Activated CD8-positive, alpha-beta memory T cell treated with anti-CD3 and anti-CD28 coated beads, Interleukin-2, amount 10 ng/mL, durations not matched to agents 7 days and 5 days (primary cell): ENCODE measurements at places on chromosomes 7 and 10. TPM values are rescaled to one million over a fixed set of nuclear protein-coding genes. Genes with fewer than 3 reads are reported as not detected.
A peak's percentile ranks its signal among the peaks of the same experiment; 100 is the strongest.

GRCh38 chr10:63413429-63413828, 52.3 kb downstream of the JMJD1C start:
- DNase-seq, result no peak
- no peaks in the 10 kb centered on the region for H3K27me3 ChIP-seq
- H3K4me3 ChIP-seq, result no peak overlapping the region
- no peak overlapping the region for H3K27ac ChIP-seq
- H3K36me3 ChIP-seq, result peaks cover 3% of the 10 kb centered on the region

- H3K27me3 ChIP-seq, result no peaks in the 10 kb centered on the region
- H3K27ac ChIP-seq, result peak overlapping the region; percentile 75
- H3K4me1 ChIP-seq, result peaks cover 76% of the 10 kb centered on the region
- DNase-seq, result no peak
These were observed 41.2 kb downstream of the STK17A start for GRCh38 chr7:43624156-43624555.

LBX1 gene
- total RNA-seq, result not detected

DNA sequence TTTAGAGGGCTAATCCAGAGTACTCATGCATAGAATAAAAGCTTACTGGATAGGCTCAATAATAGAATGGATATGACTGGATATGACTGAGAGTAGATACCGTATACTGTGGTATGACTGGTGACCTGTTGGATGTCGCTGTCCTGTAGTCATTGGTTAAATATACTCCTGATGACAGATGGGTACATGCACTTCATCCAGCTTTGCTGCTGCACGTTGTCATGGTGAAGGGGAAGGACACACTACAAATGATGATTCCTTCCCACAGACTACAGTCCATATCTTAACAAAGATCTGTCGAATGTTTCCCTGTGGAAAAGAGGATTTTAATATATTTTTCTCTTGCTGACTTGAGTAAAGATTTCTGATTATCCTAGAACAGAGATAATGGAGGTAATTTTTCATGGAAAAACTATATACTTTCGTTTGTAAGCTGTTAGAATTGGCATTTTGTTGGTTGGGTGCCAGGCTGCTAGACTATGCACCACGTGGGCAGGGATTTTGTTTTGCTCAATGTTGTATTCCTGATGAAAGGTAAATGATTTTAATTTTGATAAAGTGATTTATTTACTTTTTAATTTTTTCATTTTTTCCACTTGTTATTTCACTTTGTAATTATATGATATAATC, 97.3 kb downstream of the PPP1R9A start:
- no peaks in the 10 kb centered on the region for H3K4me1 ChIP-seq
- no peak for DNase-seq
- H3K4me3 ChIP-seq, result no peak overlapping the region
- no peak overlapping the region for H3K27ac ChIP-seq
- no peaks in the 10 kb centered on the region for H3K36me3 ChIP-seq

OR13A1 gene
- total RNA-seq, result not detected

TFEC gene
- total RNA-seq, result 1.2 TPM

TEX36 gene
- total RNA-seq, result not detected

NPY4R gene
- not detected for total RNA-seq

ASNS gene
- total RNA-seq, result 60.1 TPM

- peaks cover 24% of the 10 kb centered on the region for H3K27me3 ChIP-seq
- DNase-seq, result no peak
- H3K36me3 ChIP-seq, result no peaks in the 10 kb centered on the region
- H3K4me1 ChIP-seq, result no peaks in the 10 kb centered on the region
- no peak overlapping the region for H3K27ac ChIP-seq
- H3K4me3 ChIP-seq, result no peak overlapping the region
These were observed 16.6 kb upstream of the WNT8B start for GRCh38 chr10:100446130-100446761.

HPSE2 gene
- not detected for total RNA-seq

ENO4 gene
- not detected for total RNA-seq

HOXA9 gene
- not detected for total RNA-seq

DNA sequence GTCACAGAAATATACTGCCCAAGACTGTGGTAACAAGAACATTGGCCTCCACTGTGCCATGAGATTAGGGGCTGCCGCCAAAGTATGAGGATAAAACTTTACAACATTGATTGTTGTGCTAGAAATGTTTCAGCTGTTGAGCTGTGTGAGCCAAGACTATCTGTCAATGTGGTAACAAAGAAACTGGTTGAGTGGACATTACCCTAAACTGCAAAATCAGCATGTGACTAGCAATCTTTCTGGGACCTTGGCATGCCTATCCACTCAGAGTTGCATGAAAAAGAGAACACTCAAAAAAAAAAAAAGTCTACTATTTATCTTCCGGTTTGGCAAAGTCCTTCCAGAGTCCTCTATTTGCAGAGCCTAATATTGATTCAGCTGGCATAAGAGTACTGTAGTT, 605.6 kb upstream of the CNTNAP2 start:
- no peaks in the 10 kb centered on the region for H3K27me3 ChIP-seq
- no peak for DNase-seq
- H3K4me1 ChIP-seq, result no peaks in the 10 kb centered on the region
- H3K27ac ChIP-seq, result no peak overlapping the region
- no peaks in the 10 kb centered on the region for H3K36me3 ChIP-seq

NUPR2 gene
- total RNA-seq, result not detected

- H3K27me3 ChIP-seq, result no peaks in the 10 kb centered on the region
- H3K4me1 ChIP-seq, result no peaks in the 10 kb centered on the region
- no peak overlapping the region for H3K27ac ChIP-seq
These were observed 799 bp downstream of the KCNK18 start for GRCh38 chr10:117198088-117198487.

CCDC172 gene
- not detected for total RNA-seq

- DNase-seq, result no peak
- peaks cover 7% of the 10 kb centered on the region for H3K4me1 ChIP-seq
- no peak overlapping the region for H3K27ac ChIP-seq
- H3K36me3 ChIP-seq, result no peaks in the 10 kb centered on the region
These were observed 176.8 kb upstream of the RHOBTB1 start for GRCh38 chr10:61120805-61121204.

CAV1 gene
- 0.87 TPM for total RNA-seq

DNA sequence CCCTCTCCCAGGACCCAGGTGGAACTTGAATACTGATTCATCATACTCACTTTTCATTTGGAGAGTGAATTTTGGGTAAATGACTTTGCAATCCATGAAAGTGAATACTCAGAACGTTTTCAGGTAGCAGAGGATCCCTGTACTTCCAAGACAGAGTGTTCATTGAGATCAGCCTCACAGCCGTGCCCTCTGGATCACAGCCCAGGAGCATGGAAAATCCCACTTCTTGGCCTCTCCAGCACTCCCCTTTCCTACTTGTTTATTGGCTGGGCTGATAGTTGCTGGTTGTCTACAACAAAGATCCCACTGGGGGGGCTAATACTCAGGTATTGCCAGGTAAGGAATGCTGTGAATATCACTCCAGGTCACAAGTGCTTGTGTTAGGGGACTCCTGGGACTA, 5.9 kb downstream of the GCK start:
- no peak for DNase-seq
- H3K4me3 ChIP-seq, result no peak overlapping the region
- no peak overlapping the region for H3K27ac ChIP-seq
- no peaks in the 10 kb centered on the region for H3K4me1 ChIP-seq
- no peaks in the 10 kb centered on the region for H3K36me3 ChIP-seq

DNA sequence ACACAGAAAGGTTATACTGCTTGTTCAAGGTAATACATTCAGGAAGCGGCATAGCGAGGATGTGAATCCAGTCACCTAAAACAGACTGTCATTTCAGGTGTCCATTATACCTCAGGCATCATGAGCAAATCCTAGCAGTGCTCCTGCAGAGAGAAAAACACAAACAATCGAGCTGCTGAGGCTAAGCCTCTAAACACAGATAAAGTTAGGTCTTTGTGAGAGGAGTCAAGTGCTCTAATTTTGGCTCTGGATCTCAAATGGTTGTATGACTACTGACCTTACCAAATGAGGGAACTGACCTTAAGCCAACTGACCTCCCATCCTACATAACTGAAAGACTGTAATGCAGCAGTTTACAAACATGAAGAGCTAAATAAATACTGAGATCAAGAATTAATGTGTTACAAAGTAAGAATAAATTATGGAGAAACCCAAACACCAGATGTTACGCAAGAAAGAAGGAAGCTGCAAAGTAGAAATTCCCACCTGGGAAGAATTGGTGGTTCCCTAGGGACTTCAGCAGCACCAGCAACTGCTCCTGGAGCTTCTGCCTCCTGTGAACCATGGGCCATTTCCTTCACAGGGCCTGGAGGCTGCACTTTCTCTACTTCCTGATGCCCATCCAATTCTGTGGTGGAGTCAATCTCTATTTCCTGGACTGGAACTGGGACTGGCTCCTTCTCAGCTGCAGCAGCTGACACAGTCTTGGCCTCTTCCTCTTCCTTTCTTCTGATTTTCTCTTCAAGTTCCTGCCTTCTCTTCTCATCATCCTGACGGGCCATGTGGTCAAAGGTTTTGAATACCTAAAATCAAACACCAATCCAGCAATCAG, 5.8 kb downstream of the NUDCD3 start:
- H3K36me3 ChIP-seq, result peaks cover 71% of the 10 kb centered on the region
- H3K27me3 ChIP-seq, result no peaks in the 10 kb centered on the region
- H3K4me3 ChIP-seq, result no peak overlapping the region
- H3K4me1 ChIP-seq, result peaks cover 41% of the 10 kb centered on the region
- no peak for DNase-seq
- H3K27ac ChIP-seq, result no peak overlapping the region

PAX2 gene
- total RNA-seq, result not detected

DNA sequence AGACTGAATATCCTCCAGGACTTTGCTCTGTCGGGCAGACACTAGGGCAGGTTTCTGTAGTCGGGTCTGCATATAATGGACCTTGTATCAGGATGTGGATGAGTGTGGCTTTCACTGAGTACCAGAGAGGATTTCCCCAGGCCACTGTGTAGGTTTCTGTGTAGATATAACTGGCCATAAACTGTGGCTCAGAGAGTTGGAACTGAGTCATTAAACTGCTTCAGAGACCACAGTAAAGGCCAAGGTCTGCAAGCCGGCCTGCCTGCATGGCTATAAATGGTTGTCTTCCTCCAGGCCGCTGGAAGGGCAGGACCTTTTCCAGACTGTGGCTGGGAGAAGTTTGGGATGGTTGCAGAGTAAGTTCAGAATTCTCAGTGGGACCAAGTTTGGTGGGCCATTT, 16.9 kb downstream of the ZNF92 start:
- H3K27ac ChIP-seq, result no peak overlapping the region
- no peak for DNase-seq
- H3K27me3 ChIP-seq, result no peaks in the 10 kb centered on the region
- H3K36me3 ChIP-seq, result peaks cover 80% of the 10 kb centered on the region
- peaks cover 11% of the 10 kb centered on the region for H3K4me1 ChIP-seq

DNA sequence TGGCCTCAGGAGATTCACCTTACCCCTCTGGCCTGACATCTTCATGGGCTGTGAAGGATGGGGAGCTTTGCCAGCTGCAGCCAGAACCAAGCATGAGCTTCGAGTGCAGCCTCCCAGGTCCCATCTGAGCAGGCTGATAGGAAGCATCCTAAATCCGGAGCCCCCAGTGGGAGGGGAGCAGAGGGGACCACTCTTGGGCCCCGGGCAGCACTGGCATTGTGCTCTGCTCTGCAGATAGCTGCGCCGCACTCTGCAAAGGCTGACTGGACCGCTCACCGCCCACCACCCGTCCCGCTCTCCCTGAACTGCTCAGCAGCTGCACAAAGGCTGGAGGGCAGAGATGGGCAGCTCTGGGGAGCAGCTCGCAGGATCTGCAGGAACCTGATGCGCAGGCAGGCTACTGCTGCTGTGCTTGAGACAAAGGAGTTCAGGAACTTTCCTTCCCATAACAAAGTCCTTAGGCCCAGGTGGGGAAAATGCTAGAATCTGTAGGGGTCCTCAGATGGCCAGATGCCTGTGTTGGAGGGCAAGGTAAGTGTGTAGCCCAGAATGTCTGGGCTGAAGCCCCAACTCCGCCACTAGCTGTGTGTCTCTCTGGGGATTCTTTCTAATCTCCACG, 51.8 kb downstream of the ARHGAP22 start:
- no peaks in the 10 kb centered on the region for H3K36me3 ChIP-seq
- peak; percentile 26 for DNase-seq
- H3K27me3 ChIP-seq, result peaks cover 2% of the 10 kb centered on the region
- H3K4me1 ChIP-seq, result no peaks in the 10 kb centered on the region

GRCh38 chr7:140519007-140519399, 39.7 kb upstream of the MKRN1 start:
- no peaks in the 10 kb centered on the region for H3K36me3 ChIP-seq
- no peak overlapping the region for H3K4me3 ChIP-seq
- peaks cover 27% of the 10 kb centered on the region for H3K27me3 ChIP-seq
- DNase-seq, result no peak
- H3K27ac ChIP-seq, result no peak overlapping the region
- peaks cover 4% of the 10 kb centered on the region for H3K4me1 ChIP-seq

GJD4 gene
- total RNA-seq, result not detected

GRCh38 chr7:19213746-19214145, 68.5 kb upstream of the FERD3L start:
- no peak overlapping the region for H3K4me3 ChIP-seq
- no peak for DNase-seq
- no peaks in the 10 kb centered on the region for H3K4me1 ChIP-seq
- no peaks in the 10 kb centered on the region for H3K27me3 ChIP-seq

DNA sequence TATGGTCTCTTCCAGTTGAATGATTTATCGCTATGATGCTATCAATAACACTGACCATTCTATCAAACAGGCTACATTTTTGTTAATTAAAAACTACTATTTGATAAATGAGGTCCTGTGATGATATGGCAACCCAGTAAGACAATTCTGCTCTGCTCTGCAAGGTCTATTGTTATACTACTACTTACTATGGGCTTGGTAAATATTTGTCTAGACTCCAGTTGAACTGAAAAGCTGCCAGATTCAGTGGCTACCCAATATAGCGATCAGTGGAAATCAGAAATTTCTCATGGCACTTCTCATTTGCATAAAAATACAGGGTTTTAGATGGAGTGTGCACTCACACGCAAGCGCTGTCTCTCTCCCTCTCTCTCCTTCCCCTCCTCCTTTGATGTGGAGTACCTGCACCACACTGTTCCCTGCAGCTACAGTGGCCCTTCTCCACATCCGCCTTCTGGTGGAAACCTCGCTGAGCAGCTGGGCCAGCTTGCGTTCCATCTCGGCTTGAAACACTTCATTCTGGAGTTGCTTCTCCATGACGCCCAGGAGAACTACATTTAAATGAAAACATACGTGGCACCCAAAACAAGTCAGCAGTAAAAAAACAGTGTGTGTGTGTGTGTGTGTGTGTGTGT, 77.9 kb downstream of the KIAA1549 start:
- peak overlapping the region; percentile 60 for H3K27ac ChIP-seq
- H3K27me3 ChIP-seq, result peaks cover 32% of the 10 kb centered on the region
- peak overlapping the region; percentile 40 for H3K4me3 ChIP-seq
- DNase-seq, result peak; percentile 85

GRCh38 chr7:2725178-2726105, 37.4 kb downstream of the AMZ1 start:
- DNase-seq, result no peak
- no peaks in the 10 kb centered on the region for H3K36me3 ChIP-seq
- H3K4me1 ChIP-seq, result peaks cover 8% of the 10 kb centered on the region
- no peak overlapping the region for H3K4me3 ChIP-seq

NODAL gene
- total RNA-seq, result not detected

DNA sequence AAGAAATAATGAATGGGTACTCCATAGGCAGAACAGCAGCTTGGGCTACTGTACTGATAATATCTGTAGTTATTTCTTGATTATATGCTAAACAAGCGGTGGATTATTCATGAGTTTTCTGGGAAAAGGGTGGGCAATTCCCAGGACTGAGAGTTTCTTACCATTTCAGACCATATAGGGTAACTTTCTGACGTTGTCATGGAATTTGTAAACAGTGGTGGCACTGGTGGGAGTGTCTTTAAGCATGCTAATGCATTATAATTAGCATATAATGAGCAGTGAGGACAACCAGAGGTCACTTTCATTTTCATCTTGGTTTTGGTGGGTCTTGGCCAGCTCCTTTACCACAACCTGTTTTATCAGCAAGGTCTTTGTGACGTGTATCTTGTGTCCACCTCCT, 399.7 kb downstream of the CDC14C start:
- no peaks in the 10 kb centered on the region for H3K36me3 ChIP-seq
- H3K4me1 ChIP-seq, result no peaks in the 10 kb centered on the region
- DNase-seq, result no peak
- no peak overlapping the region for H3K4me3 ChIP-seq
- H3K27me3 ChIP-seq, result no peaks in the 10 kb centered on the region
